AG04450 (cell line): ENCODE measurements at places on chromosomes 7 and 10.

DNA sequence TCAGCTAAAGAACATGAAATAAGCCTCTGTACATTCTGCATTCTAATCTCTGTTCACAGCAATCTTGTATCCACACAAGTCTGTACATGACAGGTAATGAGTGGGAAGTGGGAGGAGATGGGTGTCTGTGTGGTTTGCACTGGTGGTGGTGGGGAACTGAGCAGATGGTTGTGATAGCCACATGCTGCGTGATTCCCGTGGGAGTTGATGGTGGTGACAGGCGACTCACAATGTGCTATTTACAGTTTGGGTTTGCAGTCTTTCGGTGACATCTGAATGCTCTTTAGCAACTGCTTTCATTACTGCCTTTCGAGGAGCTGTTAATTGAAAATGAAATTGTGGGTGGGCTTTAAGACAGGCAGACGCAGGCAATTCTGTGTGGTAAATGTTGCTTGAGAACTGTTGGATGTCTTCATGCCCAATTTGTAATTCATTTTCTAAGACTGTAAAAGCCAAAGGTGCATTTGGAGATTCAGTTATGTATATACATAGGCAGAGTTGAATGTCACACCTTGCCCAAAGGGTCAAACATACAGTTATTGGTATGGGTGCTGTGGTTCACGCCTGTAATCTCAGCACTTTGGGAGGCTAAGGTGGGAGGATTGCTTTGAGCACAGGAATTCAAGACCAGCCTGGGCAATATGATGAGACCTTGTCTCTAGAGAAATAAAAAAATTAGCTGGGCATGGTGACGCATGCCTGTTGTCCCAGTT, 308.2 kb downstream of the AUTS2 start:
- DNase-seq = no peak

DNA sequence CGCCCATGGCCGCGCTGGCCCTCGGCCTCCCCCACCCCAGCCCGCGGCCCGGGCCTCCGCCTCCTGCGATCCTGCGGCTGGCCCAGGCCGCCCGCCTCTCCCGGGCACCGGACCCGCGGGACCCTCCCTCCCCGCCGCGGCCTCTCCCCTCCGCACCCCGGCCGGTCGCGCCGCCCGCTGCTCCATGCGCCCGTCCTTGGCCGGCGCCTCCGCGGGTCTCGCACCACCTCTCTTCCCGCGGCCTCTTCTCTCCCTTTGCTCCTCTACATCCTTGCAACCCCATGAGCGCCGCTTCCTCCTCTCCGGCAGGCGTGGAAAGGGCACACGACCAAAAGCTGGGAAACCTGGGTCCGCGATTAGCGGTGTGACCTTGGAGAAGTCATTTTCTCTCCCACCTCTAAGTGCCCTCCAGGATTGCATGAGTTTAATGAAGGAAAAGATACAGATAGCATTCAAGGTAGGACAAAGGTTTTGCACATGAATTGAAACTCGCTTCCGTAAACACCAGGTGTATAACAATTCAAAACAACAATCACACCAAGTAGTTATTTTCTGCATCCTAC, 448 bp upstream of the SRPK2 start:
- no peak for DNase-seq

DNA sequence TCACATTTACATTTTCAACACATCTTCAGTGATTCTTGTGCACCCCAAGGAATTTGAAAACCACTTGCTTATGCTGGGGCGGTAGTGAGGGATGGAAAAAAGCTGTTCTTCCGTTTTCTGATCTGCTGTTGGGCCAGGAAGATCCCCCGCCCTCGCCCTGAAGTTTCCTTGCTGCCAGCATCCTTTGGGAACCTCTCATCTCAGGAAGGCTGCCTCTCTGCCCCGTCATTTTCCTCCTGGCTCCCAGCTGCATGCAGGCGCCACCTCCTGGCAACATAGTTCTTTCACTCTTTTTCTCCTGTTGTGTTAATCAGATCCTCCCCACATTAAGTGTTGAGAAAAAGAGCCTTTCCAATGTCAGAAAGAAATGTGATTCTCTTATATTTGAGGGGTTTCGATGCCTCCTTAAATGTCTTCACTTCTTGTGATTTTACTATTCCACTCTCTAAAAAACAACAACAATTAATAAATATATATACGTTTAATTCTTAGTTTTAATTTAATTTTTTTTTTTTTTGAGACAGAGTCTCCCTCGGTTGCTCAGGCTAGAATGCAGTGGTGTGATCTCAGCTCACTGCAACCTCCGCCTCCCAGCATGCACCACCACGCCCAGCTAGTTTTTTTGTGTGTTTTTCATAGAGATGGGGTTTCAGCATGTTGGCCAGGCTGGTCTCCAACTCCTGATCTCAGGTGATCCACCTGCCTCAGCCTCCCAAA, 122.9 kb downstream of the RALA start:
- DNase-seq = peak; percentile 67

DNA sequence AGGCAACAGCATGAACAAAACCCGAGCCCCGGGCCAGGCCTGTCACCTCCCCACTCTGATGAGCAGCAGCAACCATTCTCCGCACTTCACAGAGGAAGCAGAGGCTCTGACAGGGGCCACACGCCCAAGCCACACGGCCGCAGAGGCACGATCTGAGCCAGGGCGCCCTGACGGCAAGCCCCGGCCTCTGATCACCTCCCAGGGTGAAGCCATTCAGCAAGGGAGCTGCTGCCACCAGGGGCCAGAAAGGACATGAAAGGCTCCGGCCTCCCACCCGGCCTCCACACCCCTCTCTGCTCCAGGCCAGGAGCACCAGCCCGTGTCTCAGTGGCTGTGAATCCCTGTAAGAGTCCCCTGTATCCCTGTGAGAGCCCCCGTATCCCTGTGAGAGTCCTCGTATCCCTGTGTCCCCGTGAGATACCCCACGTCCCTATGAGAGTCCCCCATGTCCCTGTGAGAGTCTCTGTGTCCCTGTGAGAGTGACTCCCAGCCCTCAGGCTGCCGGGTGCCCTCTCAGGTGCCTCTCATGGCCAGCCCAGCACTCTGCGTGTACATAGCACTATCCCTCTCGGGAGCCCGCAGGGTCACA, 187.8 kb downstream of the MAD1L1 start:
- DNase-seq = no peak

- no peak for DNase-seq
These were observed 298.1 kb downstream of the GFRA1 start for GRCh38 chr10:115974816-115975430.

- DNase-seq = no peak
These were observed 43.8 kb downstream of the MICALL2 start for GRCh38 chr7:1415389-1415990.

DNA sequence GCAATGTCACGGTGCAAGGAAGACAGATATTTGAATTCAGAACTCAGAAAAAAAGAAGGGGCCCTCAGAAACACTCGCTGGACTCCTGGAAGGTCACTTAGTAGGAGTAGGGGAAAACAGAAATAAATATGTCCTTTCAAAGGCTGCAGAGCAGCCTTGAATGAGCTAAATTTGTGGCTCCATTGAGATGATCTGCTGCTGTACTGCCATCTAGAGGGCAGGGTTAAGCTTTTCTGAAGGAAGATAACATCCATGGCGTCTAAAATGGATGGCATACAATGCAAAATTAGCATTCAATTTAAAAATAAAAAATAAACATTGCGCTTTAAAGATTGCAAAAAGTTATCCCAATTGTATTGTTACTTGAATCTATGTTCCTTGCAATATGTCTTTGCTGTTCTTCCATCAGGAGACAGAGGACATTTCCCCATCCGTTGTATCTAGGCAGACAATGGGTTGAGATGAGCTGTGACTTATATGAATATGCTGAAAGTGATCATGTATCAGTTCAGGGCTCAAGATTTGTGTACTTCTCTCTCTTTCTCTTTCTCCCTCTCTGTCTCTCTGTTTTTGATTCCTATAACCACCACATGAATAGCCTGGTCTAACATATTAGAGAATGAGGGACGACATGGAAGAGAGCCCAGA, 642.2 kb downstream of the SH2D4B start:
- DNase-seq = no peak

- DNase-seq = no peak
These were observed 33.6 kb upstream of the FAM20C start for GRCh38 chr7:158771-159170.

DNA sequence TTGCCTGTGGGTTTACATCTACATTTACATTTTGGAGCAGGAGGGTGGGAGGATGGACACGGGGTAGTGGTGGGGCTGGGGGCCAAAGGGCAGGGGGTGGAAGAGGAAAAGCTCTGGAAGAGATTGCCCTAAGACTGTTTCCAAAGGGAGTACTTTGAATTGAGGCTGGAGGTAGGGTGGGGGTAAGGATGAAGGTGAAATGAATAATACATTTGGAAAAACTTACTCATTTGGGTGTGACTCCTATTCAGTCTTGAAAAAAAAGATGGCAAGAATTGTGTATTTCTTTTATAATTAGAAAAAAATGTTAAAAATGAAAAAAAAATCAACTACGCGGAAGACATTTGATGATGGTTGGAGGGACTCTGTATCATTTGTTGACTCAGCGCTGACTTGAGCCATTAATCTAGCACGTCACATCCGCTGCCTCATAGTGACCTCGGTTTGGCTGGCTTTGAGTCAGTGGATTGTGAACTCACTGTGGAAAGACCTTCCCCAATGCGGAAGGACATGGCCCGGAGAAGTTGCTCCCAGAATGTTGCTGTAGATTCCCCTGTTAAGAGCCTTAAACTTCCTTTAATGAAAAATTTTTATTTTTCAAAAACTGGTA, 2.8 kb downstream of the FAM180A start:
- DNase-seq = peak; percentile 86

DNA sequence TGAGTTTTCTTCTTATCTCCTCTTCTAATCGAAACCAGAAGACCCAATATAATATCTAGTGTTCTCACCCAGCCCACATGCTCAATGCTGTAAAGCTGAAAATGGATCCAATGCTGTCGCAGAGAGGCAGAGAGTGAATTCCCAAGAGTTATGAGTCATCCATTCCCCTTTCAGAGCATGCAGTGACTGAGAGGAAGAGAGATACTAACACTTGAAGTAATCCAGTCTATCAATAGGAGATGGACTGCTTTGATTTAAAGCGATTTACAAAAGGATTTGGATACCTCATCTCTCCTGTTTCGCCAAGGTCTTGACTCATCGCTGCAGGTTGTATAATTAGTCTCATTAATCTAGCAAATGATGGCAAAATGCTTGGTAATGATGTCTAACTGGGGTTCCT, 41.5 kb upstream of the PRKCQ start:
- no peak for DNase-seq

DNA sequence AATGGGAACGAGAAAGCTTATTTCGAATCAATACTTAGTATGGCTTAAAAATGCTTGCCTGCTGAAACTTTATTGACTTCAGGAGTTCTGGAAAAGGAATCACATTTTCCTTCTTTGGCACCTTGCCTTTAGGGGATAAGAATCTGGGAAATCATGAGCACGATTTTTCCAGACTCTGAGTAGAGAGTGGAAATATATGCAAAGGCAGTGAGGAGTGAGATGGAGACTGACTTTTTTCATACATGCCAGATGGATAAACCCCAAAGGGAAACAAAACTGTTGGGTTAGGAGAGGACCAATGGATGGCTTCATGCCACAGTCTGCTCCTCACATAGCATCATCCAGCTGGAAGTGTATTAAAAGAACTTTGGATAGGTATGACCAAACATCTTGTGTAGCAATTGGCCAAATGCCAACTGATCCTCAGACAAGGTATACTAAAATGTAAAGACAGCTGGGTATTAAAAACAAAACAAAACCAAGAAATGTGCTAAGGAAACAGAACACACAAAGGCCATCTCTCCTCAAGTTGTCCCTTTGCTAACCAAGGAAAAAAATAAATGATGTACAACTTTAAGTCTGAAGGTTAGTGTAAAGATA, 1.7 kb downstream of the COL28A1 start:
- DNase-seq = no peak
